ENCODE measurements at places on chromosomes 1 and 21. TPM values are rescaled to one million over a fixed set of nuclear protein-coding genes. Genes with fewer than 3 reads are reported as not detected.
A peak's percentile ranks its signal among the peaks of the same experiment; 100 is the strongest.

DNA sequence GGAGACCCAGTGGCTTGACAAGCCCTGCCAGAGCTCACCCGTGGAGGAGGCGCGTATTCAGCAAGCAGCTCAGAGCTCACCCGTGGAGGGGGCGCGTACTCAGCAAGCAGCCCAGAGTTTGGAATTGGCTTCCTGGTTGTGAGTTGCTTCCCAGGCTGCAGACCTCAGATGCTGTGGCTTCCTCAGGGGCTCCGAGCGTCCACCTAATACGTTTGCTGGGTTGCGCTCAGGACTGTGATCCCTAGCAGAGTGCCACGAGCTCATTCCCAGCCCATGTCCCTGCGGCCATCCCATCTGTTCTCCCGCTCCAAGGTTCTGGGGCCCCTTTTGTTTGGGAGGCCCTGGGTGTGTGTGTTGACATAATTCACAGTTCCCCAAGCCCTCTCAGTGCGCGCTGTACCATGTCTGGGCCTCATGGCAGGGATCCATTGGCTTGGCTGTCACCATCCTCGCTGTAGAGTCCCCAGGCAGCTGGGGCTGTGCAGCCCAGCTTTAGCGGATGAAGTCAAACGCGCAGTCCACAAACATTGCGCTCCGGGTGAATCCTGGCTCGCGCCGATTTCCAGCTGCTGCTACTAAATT, 3.6 kb downstream of the AJAP1 start:
- no peak for DNase-seq

Gene PODN
- not detected for total RNA-seq

DNA sequence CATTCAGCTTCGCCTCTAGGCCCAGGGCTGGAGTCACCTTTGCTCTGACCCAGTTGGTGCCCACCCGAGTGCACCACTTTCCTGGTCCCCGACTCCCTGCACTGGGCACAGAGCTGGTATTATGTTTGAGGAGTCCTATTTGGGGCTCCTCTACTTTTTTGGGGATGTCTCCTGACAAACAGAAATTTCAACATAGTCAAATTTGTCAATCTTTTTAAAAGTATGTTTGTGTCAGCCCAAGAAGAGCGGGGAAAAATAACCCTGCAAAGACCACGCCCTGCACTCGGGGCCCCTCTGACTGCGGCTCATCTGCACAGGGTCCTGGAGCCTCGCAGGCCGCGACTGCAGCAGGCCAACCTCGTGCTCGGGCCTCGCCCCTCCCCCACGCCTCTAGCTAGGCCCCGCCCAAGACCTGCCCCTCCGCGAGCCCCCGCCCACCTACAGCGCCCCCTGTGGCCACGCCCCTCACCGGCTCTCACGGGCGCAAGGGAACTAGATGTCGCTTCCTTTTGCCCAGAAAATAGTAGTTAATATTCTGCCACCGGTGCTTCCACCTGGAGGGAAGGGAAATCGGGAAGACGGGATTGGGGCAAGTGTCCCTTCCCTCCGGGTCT, 11.4 kb downstream of the FAM229A start:
- no peak for DNase-seq

- no peak for DNase-seq
These were observed 54.2 kb downstream of the EIF2B3 start for GRCh38 chr1:44932151-44932550.

Gene MYBPH
- 0.38 TPM for total RNA-seq

Gene LRRC53
- total RNA-seq, result not detected

Gene PLEKHM2
- total RNA-seq, result 18.4 TPM

DNA sequence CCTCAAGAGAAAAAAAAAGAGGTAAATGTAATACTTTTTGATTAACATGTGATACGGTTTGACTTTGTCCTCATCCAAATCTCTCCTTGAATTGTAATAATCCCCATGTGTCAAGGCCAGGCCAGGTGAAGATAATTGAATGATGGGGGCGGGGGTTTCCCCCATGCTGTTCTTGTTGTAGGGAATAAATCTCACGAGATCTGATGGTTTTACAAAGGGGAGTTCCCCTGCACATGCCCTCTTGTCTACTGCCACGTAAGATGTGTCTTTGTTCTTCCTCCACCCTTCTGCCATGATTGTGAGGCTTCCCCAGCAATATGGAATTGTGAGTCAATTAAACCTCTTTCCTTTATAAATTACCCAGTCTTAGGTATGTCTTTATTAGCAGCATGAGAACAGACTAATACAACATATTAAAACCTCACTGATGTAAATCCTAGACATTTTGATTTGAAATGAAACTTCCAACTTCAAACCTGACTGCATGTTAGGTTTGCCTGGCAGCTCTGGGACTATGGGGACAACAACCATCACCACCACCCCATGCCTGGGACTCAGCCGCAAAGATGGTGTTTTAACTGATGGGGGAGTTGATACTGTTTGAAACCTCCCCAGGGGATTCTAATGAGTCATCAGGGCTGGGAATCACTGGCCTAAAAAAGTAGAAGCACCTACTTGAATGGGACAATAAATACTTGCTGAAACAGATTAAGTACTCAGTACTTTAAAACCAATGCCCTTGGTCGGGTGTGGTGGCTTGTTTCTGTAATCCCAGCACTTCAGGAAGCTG, 32.8 kb upstream of the BACH1 start:
- DNase-seq, result peak; percentile 46

Gene SLAMF1
- total RNA-seq, result 1.1 TPM

DNA sequence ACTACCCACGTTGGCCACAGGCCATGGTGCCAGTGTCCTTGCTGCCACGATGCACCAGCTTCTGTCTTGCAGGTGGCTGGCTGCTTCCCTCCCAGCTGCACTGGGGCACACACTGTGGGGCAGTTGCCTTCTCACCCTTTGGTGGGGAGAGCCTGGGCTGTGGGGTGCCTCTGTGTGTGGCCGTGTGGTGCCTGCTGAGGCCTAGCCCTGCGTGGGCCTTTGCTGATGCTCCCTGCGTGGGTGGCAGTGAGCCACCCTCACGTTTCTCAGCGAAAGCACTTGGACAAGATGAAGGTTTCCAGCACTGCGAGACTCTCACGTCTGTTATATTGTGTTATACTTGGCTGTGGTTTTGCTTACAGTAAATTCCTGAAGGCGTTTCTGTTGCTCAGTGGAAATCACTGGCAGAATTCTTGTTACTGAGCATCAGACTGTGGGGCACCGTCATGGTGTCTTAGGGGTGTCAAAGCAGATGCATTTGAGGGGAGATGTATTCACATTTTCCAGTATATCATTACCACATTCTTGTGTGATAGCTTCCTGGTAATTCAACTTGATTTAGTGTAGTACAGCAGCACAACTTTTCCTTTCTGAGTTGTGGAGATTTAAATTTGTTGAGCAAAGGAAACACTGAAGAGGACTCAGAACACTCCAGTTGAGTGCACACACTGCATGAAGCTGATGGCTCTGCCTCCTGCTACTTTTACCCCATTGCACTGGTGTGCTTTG, 124.7 kb downstream of the PCBP3 start:
- no peak for DNase-seq

GRCh38 chr1:201648907-201649721, 110.2 kb downstream of the NAV1 start:
- no peak for DNase-seq

Gene AMY1B
- total RNA-seq, result not detected

DNA sequence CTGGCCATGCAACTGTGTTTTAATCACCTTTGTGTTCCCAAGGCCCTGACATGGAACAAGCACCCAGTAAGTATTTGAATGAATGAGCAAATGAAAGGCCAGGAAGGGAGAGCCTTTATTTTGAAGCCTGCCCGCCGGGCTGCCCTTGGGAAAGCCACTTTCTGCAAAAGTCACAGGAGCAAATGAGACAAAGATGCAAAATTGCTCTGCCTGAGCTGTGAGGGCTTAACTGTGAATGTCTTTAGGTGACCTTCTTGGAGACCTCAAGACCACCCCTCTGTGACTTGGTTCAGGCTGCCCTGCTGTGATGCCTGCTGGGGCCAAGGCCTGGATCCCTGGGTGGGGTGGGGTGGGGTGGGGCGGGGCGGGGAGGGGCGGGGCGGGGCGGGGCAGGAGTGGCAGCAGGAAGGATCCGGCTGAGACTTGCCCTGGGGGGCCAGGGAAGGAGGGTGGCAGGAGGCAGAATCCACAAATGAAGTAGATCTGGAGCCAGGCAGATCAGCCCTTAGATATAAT, 54.0 kb downstream of the RUNX3 start:
- DNase-seq, result no peak

- DNase-seq, result no peak
These were observed 67.2 kb downstream of the SYDE2 start for GRCh38 chr1:85133565-85134159.

DNA sequence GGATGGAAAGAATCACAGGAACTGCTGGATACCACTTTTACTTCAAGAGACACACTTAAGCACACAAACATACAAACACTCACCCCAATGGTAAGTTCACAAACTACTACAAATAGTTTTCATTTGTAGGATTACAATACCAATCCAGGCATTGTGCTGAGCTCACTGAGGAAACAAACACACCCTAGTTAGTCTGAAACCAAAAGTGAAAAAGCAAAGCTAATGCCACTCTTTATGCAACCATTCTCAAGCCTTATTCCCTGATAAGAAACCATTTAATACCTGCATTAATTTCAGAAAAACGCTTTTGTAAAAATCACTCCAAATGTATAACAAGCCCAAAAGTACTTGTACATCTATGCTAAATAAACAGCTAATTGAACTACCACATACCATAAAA, 38.3 kb downstream of the RNF115 start:
- DNase-seq, result no peak

Gene GNAT2
- not detected for total RNA-seq

- DNase-seq, result no peak
These were observed 26.1 kb downstream of the METTL13 start for GRCh38 chr1:171807556-171807955.

- DNase-seq, result peak; percentile 67
These were observed 141.7 kb upstream of the HOOK1 start for GRCh38 chr1:59672851-59673572.

GRCh38 chr1:25645637-25646400, 29.2 kb downstream of the MAN1C1 start:
- no peak for DNase-seq

GRCh38 chr1:89310505-89310904, 37.8 kb upstream of the GBP5 start:
- DNase-seq, result peak; percentile 3

DNA sequence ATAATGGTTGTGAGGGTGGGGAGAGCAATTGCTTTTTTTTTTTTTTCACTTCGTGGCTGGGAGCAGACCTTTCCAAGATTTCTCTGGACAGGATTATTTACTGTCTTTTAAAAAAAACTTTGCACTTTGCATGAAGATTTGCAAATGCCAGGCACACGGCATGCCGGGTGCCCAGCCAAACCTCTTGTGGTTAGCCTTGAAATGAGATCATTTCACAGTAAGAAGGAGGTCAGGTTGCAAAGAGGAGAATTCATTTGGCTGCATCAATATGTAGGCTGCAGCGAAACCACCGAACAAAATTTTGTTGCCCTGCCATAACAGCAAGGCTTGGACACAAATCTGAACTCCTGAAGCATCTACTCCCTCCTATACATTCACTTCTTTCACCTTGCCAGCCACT, 36.5 kb upstream of the KCND3 start:
- DNase-seq, result peak; percentile 10

Gene KIAA1614
- total RNA-seq, result 3.8 TPM

GRCh38 chr1:90717665-90718410, 736 bp upstream of the BARHL2 start:
- no peak for DNase-seq

- DNase-seq, result no peak
These were observed 40.7 kb downstream of the SIPA1L2 start for GRCh38 chr1:232589111-232589811.

Gene LENEP
- not detected for total RNA-seq

- no peak for DNase-seq
These were observed 11.2 kb downstream of the SLFNL1 start for GRCh38 chr1:41010345-41010744.

- no peak for DNase-seq
These were observed 12.5 kb downstream of the RGS8 start for GRCh38 chr1:182671750-182672486.

- no peak for DNase-seq
These were observed 145.0 kb upstream of the SGIP1 start for GRCh38 chr1:66388913-66389312.

Gene RGL1
- 5.6 TPM for total RNA-seq

GRCh38 chr1:67632811-67633655, 52.0 kb upstream of the GADD45A start:
- no peak for DNase-seq

GRCh38 chr1:26035959-26036755, 9.8 kb downstream of the SLC30A2 start:
- DNase-seq, result peak; percentile 49

- DNase-seq, result no peak
These were observed 70.6 kb downstream of the ALG14 start for GRCh38 chr1:95002164-95002539.

Gene KLHDC9
- total RNA-seq, result 3.8 TPM

DNA sequence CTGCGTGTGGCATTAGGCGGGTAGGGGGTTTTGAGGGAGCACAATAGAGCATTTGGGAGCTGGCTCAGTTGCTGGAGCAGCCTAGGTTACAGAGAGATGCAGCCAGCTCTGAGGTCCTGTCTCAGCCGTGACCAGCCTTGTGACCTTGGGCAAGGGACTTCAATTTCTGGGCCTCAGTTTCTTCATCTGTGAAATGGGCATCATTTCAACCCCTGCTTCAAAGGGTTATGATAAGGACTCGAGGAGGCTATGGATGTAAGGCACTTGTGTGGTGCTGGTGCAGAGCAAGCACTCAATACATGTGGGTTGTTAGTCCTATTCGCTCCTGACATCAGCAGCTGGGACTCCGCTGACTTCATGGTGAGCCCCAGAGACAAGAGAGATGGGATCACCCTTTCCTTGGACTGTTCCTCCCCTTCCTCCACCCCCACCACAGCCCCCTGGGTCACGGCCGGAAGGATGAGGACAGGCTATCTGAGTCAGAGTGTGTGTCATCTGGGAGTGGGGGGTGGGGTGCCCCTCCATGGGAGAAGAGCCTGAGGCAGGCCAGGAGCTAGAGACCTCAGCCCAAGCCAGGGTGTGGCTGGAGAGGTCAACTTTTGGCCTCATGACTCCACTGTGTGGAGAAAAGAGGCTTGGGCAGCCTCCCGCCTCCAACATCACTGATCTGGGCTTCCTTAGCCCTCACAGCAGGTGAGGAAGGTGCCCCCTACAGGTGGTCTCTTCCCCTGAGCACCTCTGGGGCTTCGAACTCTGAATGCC, 71.4 kb upstream of the ZBTB40 start:
- DNase-seq, result peak; percentile 14

Gene FNDC10
- total RNA-seq, result not detected

Gene KIRREL1
- 179 TPM for total RNA-seq

DNA sequence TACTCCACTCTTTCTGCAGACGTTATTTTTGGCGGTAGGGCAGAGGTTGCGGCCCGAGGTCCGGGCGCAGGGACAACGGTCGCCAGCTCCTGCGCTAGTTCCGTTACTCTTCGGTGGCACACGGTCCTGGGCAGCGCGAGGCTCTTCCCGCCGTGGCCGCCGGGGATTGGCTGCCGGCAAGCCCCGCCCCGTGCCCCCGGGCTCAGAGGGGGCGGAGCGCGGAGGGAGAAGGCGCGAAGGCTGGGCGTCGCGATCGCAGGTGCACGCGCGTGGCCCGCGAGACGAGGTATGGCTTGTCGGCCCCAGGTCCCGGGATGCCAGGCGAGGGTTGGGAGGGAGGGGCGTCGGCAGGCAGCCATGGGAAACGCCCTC, 518 bp upstream of the SHE start:
- no peak for DNase-seq

Gene CLCNKB
- total RNA-seq, result not detected
